ENCODE measurements at places on chromosomes 7 and 10. TPM values are rescaled to one million over a fixed set of nuclear protein-coding genes. Genes with fewer than 3 reads are reported as not detected.

The CASTOR2 gene
- total RNA-seq, result 6.7 TPM

DNA sequence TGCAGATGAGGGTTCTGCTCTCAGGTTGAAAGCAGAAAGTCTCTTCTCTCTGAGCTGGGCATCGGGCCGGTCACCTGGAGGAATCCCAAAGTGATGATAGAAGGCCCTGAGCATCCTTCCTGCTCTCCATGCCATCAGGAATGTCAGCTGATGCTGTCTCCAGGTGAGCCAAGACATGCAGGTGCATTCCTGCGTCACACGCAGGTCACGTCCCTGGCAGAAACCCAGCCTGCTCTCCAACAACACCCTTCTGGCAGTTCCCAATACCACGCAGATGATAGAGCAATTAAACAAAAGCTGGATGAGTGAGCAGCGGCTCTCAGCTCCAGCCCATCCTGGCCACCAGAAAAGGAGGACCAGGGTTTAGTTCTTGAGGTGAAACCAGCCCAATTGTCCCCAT is 6.9 kb upstream of the WIPI2 start:
- DNase-seq, result no peak

DNA sequence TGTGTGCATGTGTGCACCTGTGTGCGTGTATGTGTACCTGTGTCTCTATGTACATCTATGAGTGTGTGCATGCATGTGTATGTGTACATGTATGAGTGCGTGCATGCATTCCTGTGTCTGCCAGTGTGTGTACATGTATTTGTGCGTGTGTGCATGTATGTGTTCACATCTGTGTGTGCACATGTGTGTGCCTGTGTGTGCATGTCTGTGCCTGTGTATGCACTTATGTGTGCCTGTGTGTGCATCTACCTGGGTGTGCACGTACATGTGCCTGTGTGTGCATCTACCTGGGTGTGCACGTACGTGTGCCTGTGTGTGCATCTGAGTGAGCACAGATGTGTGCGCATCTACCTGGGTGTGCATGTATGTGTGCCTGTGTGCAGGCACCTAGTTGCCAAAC is 102.2 kb upstream of the DIP2C start:
- no peak for DNase-seq

DNA sequence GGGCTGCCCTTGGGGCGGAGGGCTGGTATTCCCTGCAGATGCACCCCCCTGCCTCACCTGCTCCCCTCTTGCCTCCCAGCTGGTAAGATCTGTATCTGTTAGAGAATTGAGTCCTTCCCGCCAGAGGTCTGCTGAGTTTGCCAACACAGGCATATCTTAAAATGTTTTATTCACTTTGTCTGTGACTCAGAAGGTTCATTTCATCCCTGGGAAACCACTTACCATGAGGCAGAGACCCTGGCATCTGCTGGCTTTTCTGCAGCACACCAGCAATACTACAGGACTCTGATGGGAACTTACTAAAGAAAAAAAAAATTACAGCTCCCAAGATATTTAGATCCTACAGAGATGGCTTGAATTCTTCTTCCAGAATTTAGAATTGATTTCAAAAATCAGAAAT is 131.3 kb downstream of the PLPP4 start:
- DNase-seq, result no peak
